ENCODE measurements at places on chromosomes 1 and 21.

DNA sequence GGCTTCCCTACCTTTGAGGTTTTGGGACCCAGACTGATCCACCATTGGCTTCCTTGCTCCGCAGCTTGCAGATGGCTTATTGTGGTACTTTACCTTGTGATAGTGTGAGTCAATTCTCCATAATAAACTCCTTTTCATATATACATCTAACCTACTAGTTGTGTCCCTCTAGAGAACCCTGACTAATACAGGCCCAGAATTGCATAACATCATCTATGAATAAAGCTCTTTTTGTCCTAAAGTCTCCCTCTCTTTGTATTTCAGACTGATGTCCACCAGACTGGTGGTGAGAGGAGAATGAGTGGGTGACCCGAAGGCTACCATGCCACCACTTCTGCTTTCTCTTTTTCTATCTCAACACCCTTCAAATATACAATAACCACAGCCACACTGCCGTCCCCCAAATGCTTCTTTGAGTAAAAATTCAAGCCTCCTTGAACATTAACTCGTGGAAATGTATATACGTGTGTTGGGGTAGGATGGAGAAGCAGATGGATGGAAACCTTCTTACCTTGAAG is 265.7 kb downstream of the PTBP2 start:
- DNase-seq = no peak

GRCh38 chr1:115577513-115577912 is 64.3 kb upstream of the VANGL1 start:
- DNase-seq = no peak

DNA sequence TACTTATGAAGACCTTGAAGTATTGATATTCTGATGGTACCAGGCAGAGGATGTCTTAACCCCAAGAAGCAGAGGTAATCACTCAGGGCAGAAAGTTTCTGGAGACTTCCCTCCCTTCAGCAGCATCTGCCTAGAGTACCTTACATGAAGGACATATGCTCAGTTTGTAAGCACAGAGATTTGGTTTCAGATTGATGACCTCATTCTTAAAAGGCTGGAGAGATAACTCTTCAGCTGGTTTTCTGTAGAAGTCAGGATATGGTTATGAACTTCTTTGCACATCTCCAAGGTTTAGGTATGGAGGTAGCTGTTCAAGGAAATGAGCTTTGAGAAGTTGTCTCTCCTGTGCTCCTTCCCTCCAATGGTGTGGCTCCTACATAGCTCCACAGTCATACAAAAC is 148.7 kb downstream of the HHIPL2 start:
- no peak for DNase-seq

DNA sequence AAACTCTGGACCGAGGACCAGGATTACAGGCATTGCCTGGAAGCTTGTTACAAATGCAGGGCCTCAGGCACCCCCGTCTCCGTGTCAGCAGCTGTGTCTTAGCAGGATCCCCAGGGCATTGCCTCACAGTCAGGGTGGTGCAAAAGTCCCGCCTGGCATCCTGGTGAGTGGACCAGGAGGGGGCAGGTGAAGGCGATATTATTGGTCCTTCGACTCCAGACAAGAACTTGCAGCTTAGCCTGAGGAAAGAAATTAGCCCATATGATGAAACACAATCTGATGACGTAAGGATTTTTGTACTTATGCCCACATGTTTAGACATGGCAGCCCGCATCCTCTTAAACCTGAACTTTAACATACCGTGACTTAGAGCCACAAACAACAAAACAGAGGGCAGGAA is 40.8 kb downstream of the RSPH1 start:
- DNase-seq = no peak

DNA sequence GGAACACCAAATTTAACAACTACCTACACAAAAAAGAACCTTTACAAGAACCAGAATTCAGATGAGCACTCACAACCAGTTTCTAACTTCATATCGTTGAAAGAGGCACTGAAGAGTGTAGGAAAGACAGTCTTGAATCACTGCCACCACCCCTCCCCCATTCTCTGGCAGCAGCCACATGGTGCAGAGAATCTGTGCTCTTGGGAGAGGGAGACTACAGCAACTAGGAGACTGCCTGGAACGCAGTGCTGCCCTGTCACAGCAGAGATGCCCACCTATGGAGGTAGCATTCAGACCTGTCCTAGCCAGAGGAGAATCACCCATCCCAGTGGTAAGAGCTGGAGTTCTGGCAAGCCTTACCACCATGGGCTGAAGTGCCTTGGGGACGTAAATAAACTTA is 7.3 kb downstream of the CCN1 start:
- DNase-seq = no peak

GRCh38 chr1:29786791-29787732 is 550.7 kb downstream of the PTPRU start:
- DNase-seq = no peak

- no peak for DNase-seq
Observed at GRCh38 chr1:15758953-15759661, 512 bp downstream of the FBLIM1 start.

- DNase-seq = no peak
Observed at GRCh38 chr1:115429241-115429640, 91.2 kb upstream of the NGF start.

DNA sequence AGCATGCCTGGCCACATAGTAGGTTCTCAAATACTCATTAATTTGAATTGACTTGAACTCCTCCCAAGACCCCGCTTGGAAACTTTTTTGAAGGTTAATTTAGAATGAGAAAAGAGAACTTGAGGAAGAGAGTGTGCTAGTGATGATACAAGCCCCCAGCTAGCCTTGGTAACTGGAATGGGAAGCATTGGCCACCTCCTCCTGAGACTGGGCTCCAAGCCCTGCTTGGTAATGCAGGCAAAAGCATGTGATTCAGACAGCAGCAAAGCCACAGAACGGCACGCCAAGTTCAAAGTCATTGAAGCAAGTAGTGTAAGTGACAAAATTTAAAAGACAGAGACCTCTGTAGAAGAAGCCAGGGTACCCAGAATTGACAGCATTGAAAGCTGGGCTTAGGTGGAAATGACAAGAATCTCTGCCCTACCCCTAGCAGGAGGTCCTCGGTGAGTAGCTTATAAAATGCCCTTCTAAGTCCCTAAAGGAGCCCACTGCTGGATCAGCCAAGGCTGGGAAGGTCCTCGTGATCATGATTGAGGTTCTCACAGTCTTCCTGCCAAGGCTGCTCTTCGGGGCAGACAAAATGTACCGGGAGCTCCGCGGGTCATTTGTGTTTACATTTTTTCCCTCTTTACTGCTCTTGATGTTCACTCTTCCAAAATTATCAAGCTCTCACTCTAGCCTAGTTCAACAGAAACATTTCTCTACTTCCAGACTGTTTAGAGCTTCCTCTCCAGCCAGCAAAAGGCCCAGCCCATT is 99.4 kb downstream of the TSEN15 start:
- DNase-seq = no peak

GRCh38 chr1:65009724-65010420 is 43.5 kb upstream of the JAK1 start:
- DNase-seq = no peak

DNA sequence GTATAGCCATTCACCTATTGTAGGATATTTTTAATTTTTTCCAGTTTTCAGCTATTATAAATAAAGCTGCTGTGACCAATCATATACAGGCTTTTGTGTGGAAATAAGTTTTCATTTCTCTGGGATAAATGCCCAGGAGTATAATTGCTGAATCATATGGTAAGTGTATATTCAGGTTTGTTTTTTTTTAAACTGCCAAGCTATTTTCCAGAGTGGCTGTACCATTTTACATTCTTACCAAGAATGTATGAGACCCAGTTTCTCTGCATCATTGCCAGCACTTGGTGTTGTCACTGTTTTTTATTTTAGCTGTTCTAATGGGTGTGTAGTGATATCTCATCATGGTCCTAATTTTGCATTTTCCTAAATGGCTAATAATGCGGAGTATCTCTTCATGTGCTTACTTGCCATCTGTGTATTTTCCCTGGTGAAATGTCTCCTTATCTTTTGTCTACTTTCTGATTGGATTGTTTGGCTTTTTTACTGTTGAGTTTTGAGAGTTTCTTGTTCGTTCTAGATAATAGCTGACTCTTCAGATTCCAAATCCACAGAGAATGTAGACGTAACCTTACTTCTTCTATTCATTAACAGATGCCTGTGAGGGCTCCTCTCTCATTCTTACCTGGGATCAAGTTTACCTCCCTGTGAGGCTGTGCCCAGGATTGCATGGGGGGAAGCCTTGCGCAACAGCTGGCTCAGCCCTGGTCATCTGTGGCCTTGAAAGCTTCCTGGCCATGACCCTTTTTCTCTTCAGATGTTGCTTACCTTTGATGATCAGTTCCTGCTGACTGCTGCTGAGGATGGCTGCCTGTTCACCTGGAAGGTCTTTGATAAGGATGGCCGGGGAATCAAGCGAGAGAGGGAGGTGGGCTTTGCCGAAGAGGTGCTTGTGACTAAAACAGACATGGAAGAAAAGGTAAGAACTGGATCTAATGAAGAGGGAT is 42.6 kb downstream of the CFAP57 start:
- DNase-seq = no peak

- DNase-seq = no peak
Observed at GRCh38 chr1:230054092-230054749, 12.8 kb upstream of the GALNT2 start.

DNA sequence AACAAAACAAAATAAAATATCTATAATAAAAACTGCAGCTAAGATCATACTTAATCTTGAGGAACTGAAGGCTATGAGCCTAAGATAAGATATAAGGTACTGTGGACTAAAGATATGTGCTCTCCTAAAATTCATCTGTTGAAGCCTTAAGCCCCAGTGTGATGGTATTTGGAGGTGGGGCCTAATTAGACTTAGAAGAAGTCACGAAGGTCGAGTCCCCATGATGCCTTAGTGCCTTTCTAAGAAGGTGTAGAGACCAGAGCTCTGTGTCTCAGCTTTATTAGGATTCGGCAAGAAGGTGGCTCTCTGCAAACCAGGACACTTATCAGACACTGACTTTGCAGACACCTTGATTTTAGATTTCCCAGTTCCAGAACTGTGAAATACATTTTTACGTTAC is 622.0 kb upstream of the BRINP3 start:
- no peak for DNase-seq

DNA sequence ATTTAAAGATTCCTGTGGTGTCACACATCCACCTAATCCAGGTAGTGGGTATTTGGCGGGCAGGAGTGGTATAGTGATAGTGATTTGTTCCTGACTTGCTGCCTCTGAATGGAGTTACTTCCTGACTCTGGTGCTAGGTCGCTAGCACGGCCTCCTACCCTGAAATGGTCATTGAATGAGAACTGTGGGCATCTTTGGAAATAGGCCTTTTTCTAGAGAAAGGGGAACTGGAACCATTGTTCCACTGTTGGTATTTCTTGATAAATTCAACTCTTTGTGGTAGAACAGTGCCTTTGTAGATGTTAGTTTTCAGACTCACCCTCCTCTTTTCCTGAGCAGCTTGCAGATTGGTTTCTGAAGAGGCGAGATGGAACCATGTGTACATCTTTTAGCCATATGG is 1.5 kb downstream of the QSOX1 start:
- no peak for DNase-seq

DNA sequence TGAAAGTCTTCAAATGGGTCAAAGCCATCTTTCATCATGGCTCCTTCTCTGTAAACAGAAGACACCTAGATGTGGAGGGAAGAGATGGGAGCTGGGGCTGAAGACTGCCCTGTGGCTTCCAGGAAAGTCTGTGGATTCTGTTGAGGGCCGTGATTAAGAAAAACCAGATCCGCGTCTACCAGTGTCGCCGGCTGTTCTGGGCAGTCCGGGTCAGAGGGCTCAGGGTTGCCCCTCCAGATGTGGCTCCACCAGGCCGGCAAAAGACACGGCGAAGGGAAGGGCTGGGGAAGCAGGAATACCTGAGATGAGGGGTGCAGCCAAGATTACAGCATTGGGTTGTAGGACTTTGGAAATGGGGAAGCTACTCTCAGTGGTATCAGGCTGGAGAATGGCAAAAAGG is 162.6 kb downstream of the RHOU start:
- no peak for DNase-seq

DNA sequence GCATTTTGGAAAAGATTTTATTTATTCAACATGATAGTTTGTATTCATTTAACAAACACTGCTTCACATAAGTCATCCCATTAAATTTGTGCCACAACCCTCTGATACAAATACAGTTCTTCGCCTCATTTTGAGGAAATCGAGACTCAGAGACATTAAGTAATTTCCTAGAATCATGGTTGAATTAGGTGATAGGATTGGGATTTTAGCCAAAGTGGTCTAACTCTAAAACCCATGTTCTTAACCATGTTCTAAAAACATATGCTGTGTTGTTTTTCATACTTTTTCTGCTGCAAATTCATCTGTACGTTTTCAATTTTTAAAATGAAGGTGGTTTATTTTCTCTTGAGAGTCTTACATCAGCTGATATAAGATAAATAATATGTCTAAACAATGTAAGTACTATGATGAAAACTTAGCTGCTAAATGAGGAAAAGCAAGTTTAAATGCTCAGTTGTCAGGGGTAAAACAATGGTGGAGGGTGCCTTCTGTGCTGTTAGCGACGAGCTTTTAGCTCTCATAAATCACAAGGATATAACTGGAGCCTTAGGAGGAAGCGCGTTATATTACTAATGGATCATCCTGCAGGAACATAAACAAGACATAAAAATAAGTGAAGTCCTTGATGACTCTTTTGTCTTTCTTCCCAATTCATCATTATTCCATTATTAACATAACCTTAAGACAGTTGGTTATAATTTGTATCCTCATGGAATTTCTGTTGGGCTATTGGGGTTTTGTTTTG is 97.7 kb downstream of the CACHD1 start:
- no peak for DNase-seq

DNA sequence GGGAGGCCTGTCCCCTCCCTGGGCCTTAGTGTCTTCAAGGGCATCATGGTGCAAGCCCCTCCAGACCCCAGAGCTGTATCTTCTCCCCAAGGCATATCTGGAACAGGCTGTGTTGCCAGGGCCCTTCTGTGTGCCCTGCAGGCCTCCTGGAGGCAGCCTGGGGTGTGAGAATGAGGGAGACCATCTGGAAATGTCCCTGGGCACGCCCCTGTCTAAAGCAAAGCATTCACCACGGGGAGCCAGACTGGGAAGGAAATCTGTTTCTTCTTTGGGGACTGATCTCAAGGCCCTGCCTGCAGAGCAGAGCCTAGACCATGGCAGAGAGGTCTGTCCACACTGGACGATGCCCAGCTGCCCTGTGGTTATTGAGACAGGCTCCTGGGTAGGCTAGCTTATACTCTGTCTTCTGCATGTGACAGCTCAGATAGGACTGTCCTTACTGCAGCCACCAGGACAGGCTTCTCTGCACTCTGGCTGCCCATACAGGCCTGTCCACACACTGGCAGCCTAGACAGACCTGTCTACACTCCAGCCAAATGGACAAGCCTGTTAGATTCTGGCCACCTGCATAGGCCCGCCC is 24.6 kb downstream of the PODN start:
- no peak for DNase-seq

DNA sequence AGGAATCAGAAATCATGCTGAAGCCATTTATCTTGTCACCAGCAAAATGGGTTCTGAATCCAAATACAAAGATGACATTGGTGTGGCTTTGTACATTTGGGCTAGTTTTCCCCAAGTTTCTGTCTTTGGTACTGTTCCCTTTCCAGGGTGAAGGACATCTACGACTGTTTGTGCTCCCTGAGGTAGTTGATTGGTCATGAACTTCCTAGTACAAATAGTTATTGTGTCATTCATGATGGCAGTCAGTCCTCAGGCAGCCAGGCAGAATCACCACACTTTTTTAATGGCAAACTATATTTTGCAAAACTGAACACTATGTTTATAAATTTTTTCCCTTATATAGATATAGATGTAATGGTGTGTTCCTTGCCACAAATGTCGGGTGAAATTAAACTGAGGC is 46.0 kb downstream of the CEP350 start:
- DNase-seq = no peak
